Muscle of leg (tissue), 16 donors: ENCODE measurements at places on chromosomes 7 and 10. TPM values are rescaled to one million over a fixed set of nuclear protein-coding genes. Genes with fewer than 3 reads are reported as not detected.

DNA sequence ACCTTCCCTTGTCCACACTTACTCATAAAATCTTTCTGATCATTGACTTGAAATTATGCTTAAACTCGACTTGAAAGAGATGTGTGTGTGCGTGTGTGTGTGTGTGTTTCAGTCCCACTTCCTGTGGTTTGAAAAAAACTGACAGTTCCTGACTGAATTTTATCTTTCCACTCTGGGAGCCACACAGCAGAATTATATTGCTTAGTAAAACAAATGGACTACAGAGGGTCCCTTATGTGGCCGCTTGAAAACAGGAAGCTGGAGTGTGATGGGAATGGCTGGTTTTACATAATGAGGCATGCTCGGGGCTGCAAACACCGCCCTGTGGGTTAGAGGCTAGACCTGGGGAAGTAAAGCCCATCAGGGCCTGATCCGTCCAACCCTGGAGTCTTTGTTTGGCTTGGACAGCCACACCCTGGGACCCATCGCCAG lies 54.8 kb downstream of the LYZL1 start:
- H3K27me3 ChIP-seq, result peaks cover 8% of the 10 kb centered on the region
- peak overlapping the region; percentile 48 for H3K27ac ChIP-seq
- no peaks in the 10 kb centered on the region for H3K36me3 ChIP-seq
- DNase-seq, result peak; percentile 62
- peaks cover 11% of the 10 kb centered on the region for H3K4me1 ChIP-seq

- no peak overlapping the region for H3K27ac ChIP-seq
- DNase-seq, result no peak
- H3K4me3 ChIP-seq, result no peak overlapping the region
- H3K27me3 ChIP-seq, result no peaks in the 10 kb centered on the region
- no peaks in the 10 kb centered on the region for H3K36me3 ChIP-seq
- peaks cover 18% of the 10 kb centered on the region for H3K4me1 ChIP-seq
Observed at GRCh38 chr7:36130236-36130945, 22.7 kb upstream of the EEPD1 start.

GRID1 gene
- 2.7 TPM for total RNA-seq

DNA sequence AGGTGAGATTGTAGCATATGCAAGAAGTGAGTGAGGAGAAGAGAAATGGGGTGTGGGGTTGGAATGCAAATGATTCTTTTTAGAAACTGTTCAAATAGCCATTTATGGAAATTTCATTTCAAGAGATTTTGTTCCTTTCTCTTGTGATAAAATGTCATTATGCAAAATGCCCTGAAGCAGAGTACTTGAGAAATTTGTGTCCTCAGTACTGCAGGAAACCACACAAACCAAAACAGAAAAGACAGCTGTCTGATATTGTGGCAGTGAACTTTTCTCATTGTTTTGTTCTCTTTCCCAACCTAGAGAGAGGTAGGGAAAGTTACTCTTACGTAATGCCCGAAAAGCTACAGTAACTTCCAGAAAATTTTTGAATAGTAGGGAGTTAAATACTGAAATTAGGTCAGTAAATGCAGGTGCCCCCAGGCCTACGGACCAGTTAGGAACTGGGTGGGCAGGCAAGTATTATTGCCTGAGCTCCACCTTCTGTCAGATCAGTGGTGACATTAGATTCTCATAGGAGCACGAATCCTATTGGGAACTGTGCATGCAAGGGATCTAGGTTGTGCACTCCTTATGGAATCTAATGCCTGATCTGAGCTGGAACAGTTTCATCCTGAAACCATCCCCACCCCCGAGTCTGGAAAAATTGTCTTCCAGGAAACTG lies 34.0 kb downstream of the DLD start:
- H3K4me3 ChIP-seq, result no peak overlapping the region
- peaks cover 44% of the 10 kb centered on the region for H3K36me3 ChIP-seq
- no peak for DNase-seq
- H3K27ac ChIP-seq, result no peak overlapping the region
- H3K27me3 ChIP-seq, result no peaks in the 10 kb centered on the region

- H3K36me3 ChIP-seq, result peaks cover 3% of the 10 kb centered on the region
- H3K4me3 ChIP-seq, result no peak overlapping the region
- DNase-seq, result no peak
- H3K4me1 ChIP-seq, result peaks cover 5% of the 10 kb centered on the region
Observed at GRCh38 chr10:112801748-112802147, 148.3 kb upstream of the TCF7L2 start.

- peak; percentile 32 for DNase-seq
- H3K36me3 ChIP-seq, result no peaks in the 10 kb centered on the region
- no peak overlapping the region for H3K4me3 ChIP-seq
- no peak overlapping the region for H3K27ac ChIP-seq
- H3K27me3 ChIP-seq, result no peaks in the 10 kb centered on the region
Observed at GRCh38 chr10:76778914-76779795, 858.5 kb downstream of the KCNMA1 start.

DNA sequence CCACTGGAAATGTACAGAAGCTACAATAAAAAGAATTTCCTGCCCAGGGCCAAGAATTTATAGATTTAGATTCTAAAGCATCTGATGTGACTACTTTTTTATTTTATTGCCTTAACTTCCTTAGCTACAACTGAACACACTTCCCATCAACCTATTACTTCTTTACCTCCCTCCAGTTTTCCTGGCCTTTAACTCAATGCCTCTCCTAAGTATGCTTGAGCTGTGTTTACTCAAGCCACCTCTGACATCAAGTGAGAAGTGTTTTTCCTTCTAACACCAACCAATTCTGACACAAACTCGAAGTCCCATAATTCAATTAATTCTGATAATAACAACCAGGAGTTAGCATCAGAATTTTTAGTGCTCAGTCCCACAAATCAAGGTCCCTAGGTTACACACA lies 170.0 kb downstream of the IMMP2L start:
- DNase-seq, result no peak
- no peaks in the 10 kb centered on the region for H3K27me3 ChIP-seq
- peaks cover 6% of the 10 kb centered on the region for H3K4me1 ChIP-seq
- no peaks in the 10 kb centered on the region for H3K36me3 ChIP-seq

DNA sequence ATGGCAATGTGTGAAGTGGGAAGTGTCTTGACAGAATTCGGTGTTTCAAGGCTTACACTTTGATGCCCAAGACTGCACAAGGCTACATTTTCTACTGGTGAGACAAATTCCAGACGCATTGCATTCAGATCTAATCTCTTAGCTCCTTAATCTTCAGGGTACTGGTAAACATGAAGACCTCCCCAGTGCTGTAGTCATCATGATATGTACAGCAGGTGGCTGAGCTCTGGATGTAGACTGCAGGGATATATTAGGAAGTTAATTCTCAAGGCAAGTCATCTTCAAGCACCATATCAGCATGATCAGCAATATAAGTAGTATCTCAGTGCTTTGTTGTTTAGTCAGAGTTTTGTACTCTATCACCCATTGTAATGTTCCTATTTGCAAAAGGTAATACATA lies 61.8 kb downstream of the IKZF1 start:
- no peaks in the 10 kb centered on the region for H3K4me1 ChIP-seq
- H3K27me3 ChIP-seq, result no peaks in the 10 kb centered on the region
- DNase-seq, result no peak
- H3K27ac ChIP-seq, result no peak overlapping the region
- H3K4me3 ChIP-seq, result no peak overlapping the region

- DNase-seq, result peak; percentile 76
- H3K27ac ChIP-seq, result peak overlapping the region; percentile 71
- peaks cover 4% of the 10 kb centered on the region for H3K36me3 ChIP-seq
- no peak overlapping the region for H3K4me3 ChIP-seq
- H3K4me1 ChIP-seq, result peaks cover 43% of the 10 kb centered on the region
Observed at GRCh38 chr10:122171302-122172075, 99.6 kb upstream of the BTBD16 start.

TMEM139 gene
- 0.40 TPM for total RNA-seq

GHRHR gene
- 1.3 TPM for total RNA-seq

- H3K4me3 ChIP-seq, result no peak overlapping the region
- peaks cover 3% of the 10 kb centered on the region for H3K36me3 ChIP-seq
- H3K27ac ChIP-seq, result no peak overlapping the region
- no peaks in the 10 kb centered on the region for H3K4me1 ChIP-seq
- H3K27me3 ChIP-seq, result no peaks in the 10 kb centered on the region
Observed at GRCh38 chr10:96863922-96864543, 31.9 kb downstream of the LCOR start.

DNA sequence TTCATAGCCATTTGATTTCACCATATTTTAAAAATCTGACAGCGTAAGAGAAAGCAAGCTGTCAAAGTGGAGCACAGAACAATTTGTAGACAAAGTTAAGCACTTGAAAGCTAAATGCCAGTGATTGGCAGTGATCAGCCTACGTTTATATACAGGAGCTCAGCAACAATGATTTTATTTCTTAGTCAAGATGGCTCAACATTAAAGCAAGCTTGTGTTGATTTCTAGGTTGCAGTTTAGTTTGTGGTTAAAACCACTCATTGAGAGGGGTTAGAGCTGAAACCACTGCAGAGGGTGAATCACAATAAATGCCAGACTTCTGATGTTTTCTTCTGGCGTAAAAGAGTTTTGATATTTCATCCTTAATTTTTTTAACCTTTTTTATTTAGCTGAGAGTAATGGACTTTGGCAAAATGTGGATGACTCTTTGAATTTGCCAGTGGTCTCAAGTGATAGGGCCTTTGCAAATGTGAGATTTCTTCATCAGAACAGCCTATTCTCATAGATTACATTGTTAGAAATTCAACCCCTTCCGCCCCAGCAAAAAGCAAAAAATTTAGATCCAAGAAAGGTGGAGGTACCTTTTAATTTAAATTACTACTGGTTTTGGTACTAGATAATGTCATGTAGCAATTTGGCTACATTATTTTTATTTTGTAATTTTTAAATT lies 73.8 kb downstream of the SHOC2 start:
- no peak for DNase-seq
- no peaks in the 10 kb centered on the region for H3K4me1 ChIP-seq
- no peaks in the 10 kb centered on the region for H3K27me3 ChIP-seq
- no peak overlapping the region for H3K4me3 ChIP-seq
- no peaks in the 10 kb centered on the region for H3K36me3 ChIP-seq

GRCh38 chr7:107690084-107690483 lies 29.5 kb downstream of the SLC26A4 start:
- no peaks in the 10 kb centered on the region for H3K36me3 ChIP-seq
- no peaks in the 10 kb centered on the region for H3K27me3 ChIP-seq
- no peak for DNase-seq
- H3K4me3 ChIP-seq, result no peak overlapping the region
- H3K4me1 ChIP-seq, result peaks cover 28% of the 10 kb centered on the region
- H3K27ac ChIP-seq, result no peak overlapping the region

DNA sequence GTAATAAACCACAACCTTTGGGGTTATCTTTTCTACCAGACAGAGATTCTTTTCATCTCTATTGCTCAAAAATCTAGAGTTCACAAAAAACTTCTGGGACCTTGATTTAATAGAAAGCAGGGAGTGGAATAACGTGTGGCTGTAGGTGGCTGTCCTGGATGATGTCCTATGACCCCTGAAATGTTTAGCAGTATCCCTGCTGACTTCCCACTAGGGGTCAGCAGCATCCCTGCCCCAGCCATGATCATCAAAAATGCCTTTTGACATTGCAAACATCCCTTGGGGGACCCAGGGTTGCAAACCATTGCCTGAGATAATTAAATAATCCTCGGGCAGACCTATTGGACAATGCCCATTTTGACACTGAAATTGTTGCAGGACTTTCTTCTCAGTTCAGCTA lies 177.1 kb downstream of the USP6NL start:
- H3K27ac ChIP-seq, result no peak overlapping the region
- no peaks in the 10 kb centered on the region for H3K36me3 ChIP-seq
- H3K4me3 ChIP-seq, result no peak overlapping the region
- no peaks in the 10 kb centered on the region for H3K27me3 ChIP-seq

GRCh38 chr7:30804078-30804661 lies 33.0 kb downstream of the MINDY4 start:
- H3K27ac ChIP-seq, result no peak overlapping the region
- H3K4me1 ChIP-seq, result peaks cover 32% of the 10 kb centered on the region
- no peaks in the 10 kb centered on the region for H3K27me3 ChIP-seq

HOXA11 gene
- 4.7 TPM for total RNA-seq

AVPI1 gene
- total RNA-seq, result 6.0 TPM

- no peak overlapping the region for H3K4me3 ChIP-seq
- DNase-seq, result peak; percentile 61
- no peaks in the 10 kb centered on the region for H3K4me1 ChIP-seq
- H3K27me3 ChIP-seq, result no peaks in the 10 kb centered on the region
Observed at GRCh38 chr10:84348860-84349259, 20.5 kb downstream of the CCSER2 start.

DNA sequence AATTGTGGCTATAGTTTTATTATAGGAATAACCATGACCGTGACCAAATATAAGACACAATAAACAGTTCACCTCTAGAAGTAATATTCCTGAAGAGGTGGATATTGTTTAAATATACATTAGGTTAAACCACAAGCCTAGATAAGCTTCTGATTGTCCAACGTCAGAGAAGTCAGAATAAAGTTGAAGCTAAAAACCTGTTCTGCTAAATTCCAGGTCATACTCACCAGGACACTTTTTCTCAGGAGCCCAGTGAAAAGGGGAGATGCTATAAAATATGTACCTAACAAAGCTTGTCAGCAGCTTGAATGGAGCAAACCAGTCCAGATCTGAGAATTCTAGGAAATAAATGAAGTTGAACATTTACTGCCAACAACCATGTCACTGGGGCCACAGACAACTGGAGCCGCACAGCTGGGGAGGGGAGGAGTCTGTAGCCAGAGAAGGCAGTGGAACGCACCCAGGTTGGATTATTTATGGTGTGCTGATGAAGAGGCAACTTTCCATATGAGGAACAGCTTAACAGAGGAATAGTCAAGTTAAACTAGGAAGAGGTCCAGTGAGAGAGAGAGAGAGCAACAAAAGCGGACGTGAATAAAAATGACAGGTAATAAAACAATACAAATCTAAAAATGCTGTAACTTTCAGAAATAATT lies 191.1 kb downstream of the ZNF438 start:
- peaks cover 6% of the 10 kb centered on the region for H3K36me3 ChIP-seq
- no peaks in the 10 kb centered on the region for H3K27me3 ChIP-seq
- H3K4me3 ChIP-seq, result no peak overlapping the region
- peaks cover 29% of the 10 kb centered on the region for H3K4me1 ChIP-seq
- peak overlapping the region; percentile 82 for H3K27ac ChIP-seq
- DNase-seq, result peak; percentile 98

TSPAN15 gene
- 54.0 TPM for total RNA-seq

MPP7 gene
- total RNA-seq, result 4.8 TPM

DNA sequence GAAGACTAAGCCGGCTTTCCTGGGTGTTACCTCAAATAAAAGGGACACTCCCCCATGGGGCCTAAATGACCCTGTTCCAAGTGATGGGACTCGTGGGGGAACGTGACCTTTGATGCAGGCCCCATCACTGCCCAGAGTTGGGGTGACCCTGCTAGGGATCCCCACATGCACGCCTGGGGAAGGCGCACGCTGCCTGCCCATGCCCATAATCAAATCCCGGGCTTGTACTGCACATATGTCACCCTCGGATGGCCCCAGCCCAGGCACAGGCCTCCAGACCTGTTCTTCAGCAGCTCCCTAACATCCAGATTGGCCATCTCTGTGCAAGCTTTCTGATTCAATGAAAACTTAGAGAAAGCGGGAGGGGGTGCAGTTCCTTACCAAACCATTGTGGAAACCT lies 14.7 kb downstream of the EBF3 start:
- H3K4me1 ChIP-seq, result peaks cover 71% of the 10 kb centered on the region
- no peak overlapping the region for H3K4me3 ChIP-seq
- H3K27me3 ChIP-seq, result peaks cover 11% of the 10 kb centered on the region
- peaks cover 23% of the 10 kb centered on the region for H3K36me3 ChIP-seq
- H3K27ac ChIP-seq, result peak overlapping the region; percentile 89

GRCh38 chr10:3954615-3955014 lies 169.6 kb upstream of the KLF6 start:
- no peak for DNase-seq
- H3K36me3 ChIP-seq, result no peaks in the 10 kb centered on the region
- H3K27ac ChIP-seq, result no peak overlapping the region
- H3K4me1 ChIP-seq, result peaks cover 13% of the 10 kb centered on the region
